AML-193 (cell line): ENCODE measurements at places on chromosomes 1 and 21.

GRCh38 chr1:28855469-28855951, 43.5 kb downstream of the OPRD1 start:
- DNase-seq, result no peak

DNA sequence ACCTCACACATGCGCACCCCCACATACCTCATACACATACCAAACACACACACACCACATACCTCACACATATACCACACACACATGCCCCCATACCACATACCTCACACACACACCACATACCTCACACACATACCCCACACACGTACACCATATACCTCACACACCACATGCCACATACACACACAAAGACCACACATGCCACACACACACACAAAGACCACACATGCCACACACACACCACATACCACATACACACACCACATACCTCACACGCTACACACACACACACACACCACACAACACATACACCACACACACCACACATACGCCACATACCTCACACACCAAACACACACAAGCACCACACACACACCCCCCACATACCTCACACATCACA, 30.0 kb downstream of the HIVEP3 start:
- DNase-seq, result no peak

GRCh38 chr1:119603695-119604094, 44.4 kb downstream of the ZNF697 start:
- no peak for DNase-seq

DNA sequence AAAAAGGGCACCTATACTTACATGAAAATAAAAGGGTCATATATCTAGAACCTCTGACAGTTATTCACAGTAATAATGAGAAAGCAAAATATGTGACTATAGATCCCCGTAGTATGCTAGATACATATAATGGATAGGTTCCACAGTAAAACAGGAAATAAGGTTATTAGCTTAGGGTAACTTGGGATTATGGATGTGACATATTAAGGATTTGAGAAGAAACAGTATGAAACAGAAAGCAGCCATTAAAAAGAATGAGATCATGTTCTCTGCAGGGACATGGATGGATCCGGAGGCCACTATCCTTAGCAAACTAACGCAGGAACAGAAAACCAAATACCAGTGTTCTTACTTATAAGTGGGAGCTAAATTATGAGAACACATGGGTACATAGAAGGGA, 1547.3 kb downstream of the BRINP3 start:
- DNase-seq, result no peak

- no peak for DNase-seq
These were observed 14.1 kb downstream of the F5 start for GRCh38 chr1:169572187-169572586.

DNA sequence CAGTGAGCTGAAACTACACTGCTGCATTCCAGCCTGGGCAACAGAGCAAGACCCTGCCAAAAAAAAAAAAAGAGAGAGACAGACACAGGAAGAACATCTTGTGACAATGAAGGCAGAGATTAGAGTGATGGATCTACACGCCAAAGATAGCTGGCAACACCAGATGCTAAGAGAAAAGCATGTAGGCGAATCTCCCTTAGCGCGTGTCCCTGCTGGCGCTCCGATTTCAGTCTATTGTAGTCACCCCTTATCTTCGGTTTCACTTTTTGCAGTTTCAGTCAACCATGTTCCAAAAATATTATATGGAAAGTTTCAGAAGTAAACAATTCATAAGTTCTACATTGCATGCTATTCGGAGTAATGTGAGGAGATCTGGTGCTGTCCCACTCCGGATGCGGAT, 11.6 kb upstream of the BRDT start:
- DNase-seq, result no peak

DNA sequence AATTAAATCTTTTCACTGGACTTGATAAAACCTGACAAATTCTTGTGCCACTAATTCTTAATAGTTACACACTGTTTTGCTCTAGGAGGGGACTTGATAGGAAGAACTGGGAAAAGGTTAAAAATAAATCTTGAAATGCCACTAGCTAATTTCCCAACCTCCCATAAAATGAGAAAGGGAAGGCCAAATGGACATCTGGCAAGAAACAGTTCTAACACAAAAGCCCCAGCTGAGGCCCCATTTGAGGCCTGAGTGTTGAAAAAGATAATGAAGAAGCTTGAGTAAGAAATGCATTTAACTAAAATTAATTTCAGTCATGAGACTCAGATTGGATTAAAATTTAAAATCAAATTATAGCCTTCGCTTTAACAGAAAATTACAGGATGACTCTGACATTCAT, 11.2 kb upstream of the RAP1GAP start:
- no peak for DNase-seq

DNA sequence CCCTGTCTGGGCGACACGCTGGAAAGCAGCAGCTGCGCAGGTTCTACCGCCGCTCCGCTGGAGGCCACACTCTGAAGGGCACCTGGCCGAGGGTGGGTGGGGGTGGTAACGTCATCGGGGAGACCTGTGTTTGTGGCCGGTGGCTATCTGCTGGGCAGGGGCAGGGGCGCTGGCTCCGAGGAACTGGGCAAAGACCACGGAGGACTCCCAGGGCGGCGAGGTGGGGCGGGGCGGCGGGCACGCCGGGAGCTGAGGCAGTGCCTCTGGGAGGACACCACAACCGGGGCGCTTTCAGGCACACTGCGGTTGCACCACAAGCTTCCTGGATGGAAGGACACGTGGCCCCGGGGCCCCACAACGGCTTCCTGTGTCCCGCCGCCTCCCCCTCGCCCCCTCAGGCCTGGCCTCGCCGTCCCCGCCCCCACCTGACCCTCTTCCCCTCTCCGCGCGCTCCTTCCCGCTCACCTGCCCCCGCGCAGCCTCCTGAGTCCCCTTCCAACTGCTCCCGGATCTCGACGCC, 3.3 kb upstream of the DENND2D start:
- peak; percentile 91 for DNase-seq
